Stimulated activated CD4-positive, alpha-beta T cell treated with anti-CD3 and anti-CD28 coated beads, Interleukin-1b, Interleukin-23, amount 100 ng/mL, for 1 hour (primary cell): ENCODE measurements at places on chromosomes 2 and 18.

- no peak for DNase-seq
These were observed 134.3 kb upstream of the PIEZO2 start for GRCh38 chr18:11283479-11284161.

- no peak for DNase-seq
These were observed 99.6 kb upstream of the DDX18 start for GRCh38 chr2:117714745-117715417.

GRCh38 chr2:12005886-12006681 lies 259.7 kb downstream of the LPIN1 start:
- peak; percentile 12 for DNase-seq

GRCh38 chr18:26003817-26004216 lies 86.6 kb downstream of the SS18 start:
- no peak for DNase-seq

DNA sequence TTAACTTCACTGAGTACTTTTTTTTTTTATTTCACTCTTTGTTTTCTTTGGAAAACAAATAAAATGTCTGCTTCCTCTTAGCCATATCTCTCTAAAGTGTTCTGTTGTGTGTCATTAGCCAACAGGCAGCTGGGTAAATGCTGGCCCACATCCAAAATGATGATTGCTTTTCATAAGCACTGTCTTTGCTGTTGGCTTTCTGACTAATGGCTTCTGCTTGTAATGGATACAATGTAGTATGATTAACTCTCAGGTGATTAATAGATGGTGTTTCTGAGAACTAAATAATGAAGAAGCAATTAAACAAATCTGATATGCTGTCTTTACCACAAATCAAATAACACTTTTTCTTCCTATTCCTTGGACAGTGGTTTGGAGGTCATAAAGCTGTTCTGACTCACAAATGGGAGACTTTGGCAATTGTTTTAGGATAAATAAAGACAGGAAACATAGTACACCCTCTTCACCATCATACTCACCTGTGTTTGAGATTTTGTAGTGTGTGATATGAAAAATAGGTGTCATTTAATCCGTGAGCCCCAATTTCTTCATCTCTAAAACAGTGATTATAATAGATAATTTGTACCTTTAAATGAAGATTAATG lies 888.4 kb downstream of the TSN start:
- no peak for DNase-seq

GRCh38 chr2:236252602-236253001 lies 11.6 kb downstream of the ASB18 start:
- no peak for DNase-seq

DNA sequence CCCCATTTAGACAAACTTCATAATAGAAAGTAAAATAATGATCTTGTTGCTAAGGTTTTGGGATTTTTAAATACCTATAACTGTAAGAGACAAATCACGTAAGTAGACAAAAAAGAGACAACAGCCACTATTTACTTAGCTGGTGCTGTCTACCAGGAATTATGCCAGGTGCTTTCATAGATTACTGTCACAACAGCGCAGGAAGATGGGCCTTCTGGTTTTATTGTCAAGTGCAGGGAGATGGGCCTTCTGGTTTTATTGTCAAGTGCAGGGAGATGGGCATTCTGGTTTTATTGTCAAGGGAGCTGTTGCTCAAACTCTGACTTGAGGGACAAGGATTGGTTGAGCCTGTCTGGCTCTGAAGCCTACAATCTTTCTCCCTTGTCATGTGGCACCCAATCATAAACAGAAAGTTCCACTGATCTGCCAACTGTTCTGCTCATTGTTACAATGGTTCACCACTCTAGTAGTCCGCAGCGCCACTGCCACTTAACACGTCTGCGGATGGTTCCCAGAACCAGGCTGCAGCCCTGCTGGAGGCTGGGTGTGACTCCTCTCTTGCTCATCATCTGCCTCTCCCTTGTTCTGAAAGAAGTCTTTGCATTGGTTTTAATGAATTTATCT lies 95.0 kb downstream of the RNF144A start:
- DNase-seq = no peak

DNA sequence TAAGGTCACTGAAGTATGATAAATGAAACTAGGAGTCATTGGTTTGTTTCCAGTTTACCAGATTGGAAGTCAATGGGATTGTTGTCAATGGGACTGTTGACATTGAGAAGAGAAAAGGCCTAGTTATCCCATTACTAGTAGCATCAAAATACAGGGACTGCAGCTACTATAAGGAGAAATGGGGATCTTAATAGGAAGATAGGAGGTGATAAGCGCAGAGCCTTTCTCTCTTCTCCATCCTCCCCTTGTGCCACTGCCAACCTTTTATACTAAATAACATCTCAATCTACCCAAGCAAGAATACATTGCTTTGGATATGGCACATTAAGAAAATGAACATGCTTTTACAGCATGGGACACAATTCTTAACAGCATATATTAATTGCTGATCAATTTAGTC lies 10.5 kb upstream of the BBS5 start:
- DNase-seq = no peak

GRCh38 chr18:73653827-73654226 lies 493.8 kb downstream of the FBXO15 start:
- no peak for DNase-seq

GRCh38 chr2:133476931-133477615 lies 91.2 kb downstream of the NCKAP5 start:
- no peak for DNase-seq

- DNase-seq = no peak
These were observed 52.3 kb downstream of the TWSG1 start for GRCh38 chr18:9386879-9387278.

- no peak for DNase-seq
These were observed 180.6 kb upstream of the GLI2 start for GRCh38 chr2:120555092-120555491.

GRCh38 chr2:27624943-27625342 lies 3.9 kb downstream of the CCDC121 start:
- DNase-seq = no peak

DNA sequence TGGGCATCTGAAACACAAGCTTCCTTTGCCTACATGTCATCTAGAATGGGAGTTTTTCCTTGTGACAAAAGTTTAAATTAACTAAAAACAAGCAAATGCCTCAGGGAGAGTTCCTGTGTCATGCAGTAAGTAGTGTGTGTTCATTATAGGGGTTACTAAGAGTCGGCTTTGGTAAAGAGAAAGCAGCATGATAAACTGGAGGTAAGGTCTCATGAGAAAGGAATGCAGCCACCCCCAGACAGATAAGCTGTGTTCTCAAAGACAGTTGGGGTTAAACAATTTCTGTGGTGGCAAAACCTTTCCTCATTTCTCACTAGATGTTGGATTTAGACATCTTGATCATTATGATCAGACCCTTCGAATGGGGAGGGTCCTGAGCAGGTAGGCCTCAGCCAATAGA lies 129.7 kb downstream of the MAP4K4 start:
- DNase-seq = no peak

DNA sequence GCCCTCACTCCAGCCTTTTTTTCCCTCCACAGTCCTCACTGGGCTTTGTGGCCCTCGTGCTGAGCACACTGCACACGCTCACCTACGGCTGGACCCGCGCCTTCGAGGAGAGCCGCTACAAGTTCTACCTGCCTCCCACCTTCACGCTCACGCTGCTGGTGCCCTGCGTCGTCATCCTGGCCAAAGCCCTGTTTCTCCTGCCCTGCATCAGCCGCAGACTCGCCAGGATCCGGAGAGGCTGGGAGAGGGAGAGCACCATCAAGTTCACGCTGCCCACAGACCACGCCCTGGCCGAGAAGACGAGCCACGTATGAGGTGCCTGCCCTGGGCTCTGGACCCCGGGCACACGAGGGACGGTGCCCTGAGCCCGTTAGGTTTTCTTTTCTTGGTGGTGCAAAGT lies 39.4 kb downstream of the STEAP3 start:
- no peak for DNase-seq

GRCh38 chr18:63882333-63883141 lies 5.0 kb upstream of the SERPINB2 start:
- no peak for DNase-seq

DNA sequence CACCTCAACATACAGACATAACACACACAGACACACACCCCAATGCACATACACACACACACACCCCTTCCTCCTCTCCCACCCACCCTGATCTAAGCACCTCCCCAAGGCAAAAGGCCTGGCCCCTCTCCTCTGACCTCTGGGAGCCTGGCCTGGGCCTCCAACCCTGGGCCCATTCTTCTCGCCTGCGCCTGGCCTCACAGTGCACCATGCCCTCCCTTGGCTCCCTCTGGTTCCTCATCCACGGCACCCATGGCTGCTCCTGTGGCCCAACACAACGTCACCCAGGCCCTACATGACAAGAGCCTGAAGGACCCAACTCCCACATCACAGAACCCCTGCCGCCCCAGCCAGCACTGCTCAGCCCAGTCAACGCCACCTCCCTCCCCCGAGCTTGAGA lies 281.3 kb downstream of the CELF4 start:
- no peak for DNase-seq

DNA sequence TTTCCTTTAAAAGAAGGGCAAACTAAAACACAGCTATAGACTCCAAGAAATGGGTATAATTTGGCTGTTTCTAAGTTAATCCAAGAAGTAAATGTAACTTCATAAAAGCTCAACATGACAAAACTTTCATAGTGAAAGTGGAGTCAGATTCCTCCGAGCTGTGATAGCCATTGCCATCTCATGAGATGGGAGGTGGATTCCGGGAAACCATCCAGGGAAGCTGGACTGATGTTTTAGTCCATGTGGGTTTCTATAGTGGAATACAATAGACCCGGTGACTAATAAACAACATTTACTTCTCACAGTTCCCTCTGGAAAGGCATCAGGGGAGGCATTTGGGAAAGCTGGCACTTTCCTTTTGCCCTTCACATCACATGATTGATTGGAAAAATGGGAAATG lies 10.0 kb upstream of the LAPTM4A start:
- no peak for DNase-seq

DNA sequence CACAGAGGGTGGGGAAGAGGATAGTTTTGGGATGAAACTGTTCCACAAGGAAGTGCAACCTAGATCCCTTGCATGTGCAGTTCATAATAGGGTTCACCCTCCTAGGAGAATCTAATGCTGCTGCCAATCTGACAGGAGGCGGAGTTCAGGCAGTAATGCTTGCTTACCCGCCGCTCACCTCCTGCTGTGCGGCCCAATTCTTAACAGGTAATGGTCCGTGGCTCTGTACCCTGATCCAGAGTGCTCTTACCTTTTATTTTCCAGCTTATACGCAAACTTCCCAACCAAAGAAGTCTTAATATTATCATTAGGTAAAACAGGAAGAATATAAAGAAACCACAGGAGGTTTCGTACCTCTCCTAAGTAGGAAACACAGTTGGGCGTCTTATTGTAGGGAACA lies 82.7 kb upstream of the CD302 start:
- no peak for DNase-seq

DNA sequence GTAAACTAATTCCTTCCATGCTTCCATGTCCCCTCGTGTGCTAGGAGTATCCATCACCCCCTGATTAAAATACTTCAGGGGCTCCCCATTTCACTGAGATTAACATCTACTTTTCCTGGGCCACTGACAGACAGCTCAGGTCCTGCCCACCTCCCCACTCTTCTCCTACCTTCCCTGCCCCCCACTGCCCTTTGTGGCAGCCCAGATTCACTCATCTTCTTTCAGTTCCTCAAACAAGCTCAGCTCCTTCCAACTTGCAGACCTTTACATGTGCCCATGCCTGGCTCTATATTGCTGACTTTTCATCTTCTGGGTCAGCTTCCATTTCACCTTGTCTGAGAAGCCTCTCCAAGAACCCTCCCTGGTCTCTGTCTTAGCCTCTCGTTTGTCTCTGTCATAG lies 12.0 kb downstream of the RUFY4 start:
- no peak for DNase-seq

DNA sequence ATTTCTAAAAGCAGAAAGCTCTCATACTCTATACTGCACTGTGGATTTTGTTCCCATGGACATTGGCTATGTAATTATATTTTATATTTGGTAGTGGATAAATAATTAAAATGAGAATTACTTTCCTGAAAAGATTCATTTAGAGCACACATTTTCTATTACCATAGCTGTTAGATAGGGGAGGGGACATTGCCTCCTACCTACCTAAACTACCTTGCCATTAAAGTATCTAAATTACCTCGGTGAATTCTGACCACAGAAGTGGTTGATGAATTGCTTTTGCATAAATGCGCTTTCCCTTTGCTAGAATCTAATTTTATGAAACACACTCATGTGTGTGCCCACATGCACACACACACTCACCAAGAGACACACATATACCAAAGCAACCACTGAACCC lies 329.1 kb downstream of the MTX2 start:
- no peak for DNase-seq

- no peak for DNase-seq
These were observed 122.7 kb downstream of the CAPN13 start for GRCh38 chr2:30684516-30684915.

DNA sequence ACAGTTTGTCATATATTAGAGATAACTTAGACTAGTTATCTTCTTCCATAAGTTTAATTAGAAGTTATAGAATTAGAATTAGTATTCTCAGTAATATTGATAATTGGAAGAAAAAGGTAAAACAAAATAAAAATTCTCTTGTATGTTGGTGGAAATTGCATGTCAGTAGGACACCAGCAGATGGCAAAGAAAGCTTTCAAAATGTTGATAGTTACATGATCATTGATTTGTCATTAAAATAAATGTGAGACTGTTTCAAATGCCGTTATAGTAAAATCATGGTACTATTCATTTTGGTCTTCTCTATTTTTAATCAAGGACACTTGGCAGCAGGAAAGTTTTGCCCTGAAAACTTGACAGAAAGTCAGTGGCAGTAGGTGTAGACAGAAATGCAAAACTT lies 270.2 kb downstream of the TGIF1 start:
- no peak for DNase-seq

DNA sequence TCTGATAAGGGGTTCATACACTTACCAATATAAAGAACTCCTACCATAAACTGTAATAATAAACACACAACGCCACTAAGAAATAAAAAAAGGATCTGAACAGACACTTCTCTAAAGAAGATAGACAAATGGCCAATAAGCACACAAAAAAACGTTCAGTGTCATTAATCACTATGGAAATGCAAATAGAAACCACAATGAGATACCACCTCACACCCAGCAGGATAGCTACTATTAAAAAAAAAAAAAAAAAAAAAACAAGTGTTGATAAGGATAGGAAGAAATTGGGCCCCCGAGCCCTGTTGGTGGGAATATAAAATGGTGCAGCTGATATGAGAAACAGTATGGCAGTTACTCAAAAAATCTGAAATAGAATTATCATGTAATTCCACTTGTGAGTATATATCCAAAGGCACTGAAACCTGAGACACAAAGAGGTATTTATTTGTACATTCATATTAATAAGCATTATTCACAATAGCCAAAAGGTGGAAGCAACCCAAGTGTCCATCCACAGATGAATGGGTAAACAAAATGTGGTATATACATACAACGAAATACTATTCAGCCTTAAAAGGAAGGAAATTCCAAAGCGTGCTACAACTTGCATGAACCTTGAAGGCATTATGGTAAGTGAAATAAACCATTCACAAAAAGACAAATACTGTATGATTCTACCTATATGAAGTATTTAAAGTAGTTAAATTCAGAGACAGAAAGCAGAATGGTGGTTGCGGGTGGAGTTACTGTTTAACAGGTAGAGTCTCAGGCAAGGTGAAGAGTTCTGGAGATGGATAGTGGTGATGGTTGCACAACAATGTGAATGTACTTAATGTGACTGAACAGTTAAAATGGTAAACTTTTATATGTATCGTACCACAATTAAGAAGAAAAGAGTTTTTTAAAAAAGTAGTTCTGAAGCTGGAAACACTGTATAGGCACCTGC lies 17.9 kb downstream of the REV1 start:
- no peak for DNase-seq

- no peak for DNase-seq
These were observed 100.1 kb downstream of the CTNNA2 start for GRCh38 chr2:79612999-79613398.

GRCh38 chr2:152537081-152537651 lies 180.1 kb downstream of the PRPF40A start:
- DNase-seq = no peak
